NCI-H1417 treated with DMSO at 0.1 percent for 48 hours (cell line): ENCODE measurements at places on chromosomes 7 and 10.

GRCh38 chr10:69728335-69728870 is 73.3 kb upstream of the COL13A1 start:
- DNase-seq: no peak

DNA sequence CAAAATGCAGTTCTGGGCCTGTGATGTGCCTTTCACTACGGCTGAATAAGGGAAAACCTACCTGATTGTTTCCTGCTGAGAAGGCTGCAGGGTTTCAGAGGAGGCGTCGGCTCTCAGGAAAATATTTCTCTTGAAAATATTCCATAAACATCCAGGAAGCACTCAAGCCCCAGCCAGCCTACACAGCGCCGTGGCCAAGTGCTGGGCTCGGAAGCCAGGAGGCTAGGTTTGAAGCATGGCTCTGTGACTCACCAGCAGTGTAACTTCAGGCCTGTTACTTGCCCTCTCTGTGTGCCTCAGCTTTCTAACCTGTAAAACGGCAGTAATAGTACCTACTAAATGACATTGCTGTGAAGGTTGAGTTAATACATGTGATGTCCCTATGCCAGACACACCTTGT is 399.1 kb downstream of the GATA3 start:
- DNase-seq: no peak

DNA sequence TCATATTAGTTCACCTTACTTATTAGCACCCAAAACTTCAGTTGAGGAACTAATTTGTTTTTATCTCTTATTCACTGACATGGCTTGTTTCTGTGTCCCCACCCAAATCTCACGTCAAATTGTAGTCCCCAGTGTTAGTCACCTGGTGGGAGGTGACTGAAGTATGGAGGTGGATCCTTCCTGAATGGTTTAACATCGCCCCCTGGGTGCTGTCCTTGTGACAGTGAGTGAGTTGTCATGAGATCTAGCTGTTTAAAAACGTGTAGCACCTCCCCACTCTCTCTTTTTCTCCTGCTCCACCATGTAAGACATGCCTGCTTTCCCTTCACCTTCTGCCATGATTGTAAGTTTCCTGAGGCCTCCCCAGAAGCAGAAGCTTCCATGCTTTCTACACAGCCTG is 75.0 kb upstream of the HECTD2 start:
- DNase-seq: no peak

DNA sequence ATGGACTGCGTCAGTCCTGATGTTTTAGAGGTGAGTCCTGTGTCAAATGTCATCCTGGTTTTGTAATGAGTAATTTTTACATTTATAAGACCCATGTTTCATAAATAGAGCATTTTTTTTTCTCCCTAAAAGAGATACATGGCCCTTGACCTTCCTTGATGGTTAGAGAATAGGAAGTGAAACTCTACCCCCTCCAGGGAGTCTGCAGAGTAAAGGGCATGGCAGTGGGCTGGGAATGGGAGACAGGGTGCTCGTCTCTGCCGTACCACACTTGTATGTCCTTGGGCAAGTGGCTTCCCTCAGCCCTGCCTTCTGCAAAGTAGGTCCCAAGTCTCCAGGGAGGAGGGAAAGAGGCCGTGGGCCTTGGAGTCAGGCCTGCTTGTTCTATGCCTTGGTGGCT is 63.9 kb downstream of the WDFY4 start:
- no peak for DNase-seq

- no peak for DNase-seq
Measured at GRCh38 chr7:78396210-78396609, 597.6 kb downstream of the PHTF2 start.

- no peak for DNase-seq
Measured at GRCh38 chr7:63899691-63900393, 98.8 kb upstream of the ZNF722 start.

DNA sequence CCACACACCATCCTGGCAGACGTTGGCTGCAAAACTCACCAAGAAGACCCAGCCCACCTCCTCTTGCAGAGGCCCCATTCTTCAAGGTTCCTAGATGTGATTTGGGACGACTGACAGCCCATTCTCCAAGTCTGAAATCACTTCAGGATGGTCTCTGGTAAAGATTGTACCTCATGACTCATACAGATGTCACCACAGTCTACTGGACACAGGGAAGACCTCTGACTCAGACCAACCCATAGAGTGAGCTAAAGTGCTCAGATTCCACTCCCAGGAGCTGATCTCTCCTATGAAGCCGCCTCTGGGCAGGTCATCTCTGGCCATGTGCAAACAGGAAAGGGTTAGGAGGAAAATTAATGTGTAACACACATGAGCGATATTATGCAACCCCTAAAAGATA is 102.4 kb upstream of the VWC2 start:
- DNase-seq: no peak

DNA sequence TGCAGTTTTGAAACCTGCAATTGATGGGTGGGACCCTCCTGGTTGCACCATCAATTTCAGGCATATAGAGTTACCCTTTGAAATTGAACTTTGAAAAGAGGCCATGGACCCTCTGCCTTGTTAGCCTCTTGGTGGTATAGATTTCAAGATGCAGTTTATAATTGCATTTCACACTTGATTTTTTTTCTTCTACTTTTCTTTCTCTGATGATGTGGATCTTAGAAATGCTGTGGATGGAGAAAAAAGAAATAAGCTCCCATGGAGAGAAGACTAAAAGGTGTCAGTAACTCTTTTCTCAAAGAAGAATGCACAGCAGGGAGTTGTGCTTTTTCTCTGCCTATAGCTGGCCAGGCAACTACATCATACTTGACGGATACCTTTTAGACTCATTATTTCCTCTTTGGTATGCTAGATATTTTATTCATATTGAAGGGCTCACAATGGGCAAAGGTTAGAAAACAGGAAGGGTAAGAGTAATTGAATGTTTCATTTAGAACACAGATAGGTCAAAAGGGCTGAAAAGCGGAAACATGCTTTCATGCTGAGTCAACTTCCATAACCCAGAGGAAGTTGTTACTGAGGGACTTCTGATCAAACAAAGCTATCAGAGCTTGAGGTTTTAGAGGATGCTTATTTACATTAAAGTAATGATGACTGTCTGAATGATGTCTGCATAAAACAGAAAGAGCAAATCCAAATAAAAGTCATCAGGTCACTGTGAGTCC is 773.2 kb upstream of the LRRN3 start:
- DNase-seq: no peak

GRCh38 chr10:85666102-85666501 is 700.5 kb downstream of the GRID1 start:
- DNase-seq: no peak

- DNase-seq: no peak
Measured at GRCh38 chr7:22216309-22216708, 140.6 kb downstream of the RAPGEF5 start.

GRCh38 chr10:17216217-17216900 is 11.7 kb upstream of the VIM start:
- DNase-seq: no peak

- DNase-seq: peak; percentile 3
Measured at GRCh38 chr10:29304264-29304994, 15.6 kb downstream of the LYZL1 start.

- no peak for DNase-seq
Measured at GRCh38 chr7:24979470-24979862, 512 bp downstream of the OSBPL3 start.

DNA sequence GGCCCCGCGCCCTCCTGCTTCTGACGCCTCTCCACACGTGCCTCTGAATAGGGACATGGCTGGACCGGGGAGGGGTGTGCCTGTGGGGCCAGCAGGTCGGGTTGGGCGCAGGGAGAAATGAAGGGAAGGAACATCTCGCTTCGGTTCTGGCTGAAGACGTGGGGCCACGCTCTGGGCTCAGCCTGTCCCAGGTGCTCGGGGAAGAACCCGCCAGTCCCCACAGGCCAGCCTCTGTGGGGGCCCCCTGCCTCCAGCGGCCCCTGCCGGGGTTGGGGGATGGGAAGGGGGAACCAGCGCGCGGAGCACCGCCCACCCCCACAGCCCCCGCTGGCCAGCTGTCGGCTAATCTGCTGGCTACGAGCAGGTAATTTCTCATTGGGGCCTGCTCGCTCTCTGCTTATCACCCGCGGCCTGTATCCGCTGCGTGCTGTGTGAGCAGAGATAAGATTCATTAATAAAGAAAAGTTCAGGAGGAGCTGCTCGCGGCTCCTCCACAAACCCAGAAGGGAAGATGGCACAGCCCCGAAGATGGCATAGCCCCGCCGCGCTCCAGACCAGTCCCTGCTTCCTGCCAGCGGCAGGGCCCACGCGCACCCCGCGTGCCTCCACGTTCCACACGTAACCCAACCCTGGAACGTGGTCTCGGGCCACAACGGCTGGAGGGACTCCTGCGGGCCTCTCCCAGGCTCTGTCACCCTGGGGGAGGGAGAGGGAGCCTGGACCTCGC is 186.2 kb downstream of the ELFN1 start:
- no peak for DNase-seq

DNA sequence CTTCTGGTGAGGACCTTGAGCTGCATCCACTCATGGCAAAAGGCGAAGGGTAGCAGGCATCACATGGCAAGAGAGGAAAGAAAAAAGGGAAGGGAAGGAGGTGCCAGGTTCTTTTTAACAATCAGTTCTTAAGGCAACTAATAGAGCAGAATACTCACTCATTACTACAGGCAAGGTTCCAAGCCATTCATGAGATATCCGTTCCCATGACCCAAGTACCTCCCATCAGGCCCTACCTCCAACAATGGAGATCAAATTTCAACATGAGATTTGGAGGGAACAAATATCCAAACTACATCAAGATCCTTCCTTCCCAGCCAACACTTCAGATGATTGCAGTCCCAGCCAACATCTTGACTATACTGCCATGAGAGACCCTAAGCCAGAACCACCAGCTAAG is 38.9 kb upstream of the YAE1 start:
- DNase-seq: no peak

DNA sequence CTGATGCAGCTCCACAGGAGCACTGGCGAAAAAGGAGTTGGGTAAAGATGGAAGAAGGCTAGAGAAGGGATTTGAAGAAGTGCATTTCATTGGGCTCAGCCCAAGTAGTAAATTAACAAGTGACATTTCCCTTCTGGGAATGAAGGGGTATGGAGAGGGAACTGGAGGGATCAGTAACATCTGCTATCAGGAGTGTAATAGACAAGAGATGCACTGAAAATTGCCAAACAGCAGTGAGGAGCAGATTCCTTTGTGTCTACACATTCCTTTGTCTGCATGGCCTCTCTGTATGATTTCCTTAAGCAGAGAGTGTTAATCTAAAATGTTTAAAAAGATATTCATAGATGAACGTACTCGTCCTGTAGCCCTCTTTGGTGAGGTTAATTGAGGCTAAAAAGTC is 148.2 kb upstream of the FERD3L start:
- no peak for DNase-seq

DNA sequence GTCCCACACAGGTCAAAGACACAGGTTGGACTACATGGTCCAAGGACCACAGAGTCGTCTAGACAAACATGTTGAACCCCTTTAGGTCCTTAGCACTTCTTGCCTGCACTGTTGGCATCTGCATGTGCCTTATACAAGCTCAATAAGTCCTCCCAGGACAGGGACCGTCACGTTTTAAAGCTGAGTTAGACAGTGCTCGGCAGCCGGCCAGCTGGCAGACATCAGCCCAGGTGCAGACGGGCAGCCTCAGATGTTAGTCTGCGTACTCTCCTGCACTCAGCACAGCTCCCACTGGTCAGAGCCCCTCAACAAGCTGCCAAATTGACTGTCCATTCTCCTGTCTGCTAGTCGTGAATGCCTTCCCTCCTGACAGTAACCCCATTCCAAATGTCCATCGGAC is 34.9 kb downstream of the PARP12 start:
- no peak for DNase-seq

- no peak for DNase-seq
Measured at GRCh38 chr10:31213959-31214358, 105.1 kb upstream of the ZEB1 start.

- no peak for DNase-seq
Measured at GRCh38 chr7:4204513-4205165, 477.5 kb upstream of the FOXK1 start.

GRCh38 chr10:123599366-123599849 is 66.7 kb upstream of the GPR26 start:
- no peak for DNase-seq

GRCh38 chr10:53606981-53607380 is 834.4 kb upstream of the MBL2 start:
- DNase-seq: no peak

DNA sequence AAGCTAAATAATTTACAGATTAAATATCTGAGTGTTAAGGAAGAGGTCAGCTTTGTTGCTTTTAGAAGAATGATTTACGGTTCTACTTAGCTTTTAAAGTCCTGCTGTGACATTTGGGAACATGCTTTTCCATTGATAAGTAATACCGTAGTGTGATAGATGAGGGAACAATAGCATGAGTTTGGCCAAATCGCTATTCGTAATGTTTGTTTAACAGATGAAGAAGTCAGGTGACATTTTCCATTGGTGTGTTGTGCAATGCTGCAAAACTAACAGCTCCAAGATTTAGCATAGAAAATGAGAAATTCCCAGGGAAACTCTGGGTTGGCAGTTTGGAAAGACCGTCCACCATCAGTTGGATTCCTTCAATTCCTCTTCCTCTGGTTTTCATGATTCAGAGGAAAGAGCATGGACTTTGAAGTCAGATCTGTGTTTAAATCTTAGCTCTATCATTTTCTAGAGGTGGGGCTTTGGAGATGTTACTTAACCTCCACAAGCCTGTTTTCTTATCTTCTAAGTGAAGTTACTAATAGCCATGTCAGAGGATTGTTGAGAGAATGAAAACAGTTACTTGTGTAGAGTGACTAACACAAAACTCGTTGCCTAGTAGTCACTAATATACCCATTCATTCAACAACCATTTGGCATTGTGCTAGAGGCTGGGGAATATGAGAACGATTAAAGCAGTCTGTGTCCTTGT is 140.4 kb upstream of the BMPER start:
- DNase-seq: no peak

- DNase-seq: no peak
Measured at GRCh38 chr10:2925631-2926030, 141.7 kb upstream of the PFKP start.

DNA sequence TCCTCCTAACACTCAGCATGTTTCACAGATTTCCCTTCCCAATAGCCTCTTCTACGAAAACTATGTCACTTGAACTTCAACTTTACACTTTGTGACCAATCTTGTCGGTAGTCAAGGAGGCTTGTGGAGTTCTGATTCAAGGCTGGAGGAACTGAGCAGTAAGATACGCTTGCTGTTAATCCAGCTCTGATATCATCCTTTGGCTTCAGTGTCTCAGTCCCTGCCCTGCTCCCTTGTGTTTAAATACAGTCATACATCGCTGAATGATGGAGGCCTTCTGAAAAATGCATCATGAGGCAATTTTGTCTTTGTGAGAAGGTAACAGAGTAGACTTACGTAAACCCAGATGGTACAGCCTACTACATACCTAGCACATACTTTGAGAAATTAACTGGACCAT is 173.6 kb downstream of the RNF133 start:
- no peak for DNase-seq

DNA sequence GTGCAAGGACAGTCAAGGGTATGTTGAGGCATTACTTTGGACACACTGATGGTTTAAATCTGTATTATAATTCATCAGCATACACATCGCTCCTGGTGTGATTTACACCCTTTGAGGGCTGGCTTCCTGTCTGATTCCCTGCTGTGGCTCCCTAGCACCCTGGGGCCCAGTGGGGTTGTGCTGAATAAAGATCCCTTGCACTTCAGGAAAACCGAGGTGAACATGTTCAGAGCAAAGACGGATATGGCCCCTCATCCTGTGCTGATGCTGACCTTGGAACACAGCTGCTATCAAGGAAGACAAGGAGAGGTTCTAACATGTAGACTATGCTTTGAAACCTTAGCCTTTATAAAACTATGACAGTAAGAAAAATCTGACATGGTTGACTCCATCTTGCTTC is 84.6 kb upstream of the UNC5B start:
- DNase-seq: no peak
